ENCODE measurements at places on chromosomes 12 and 14.

DNA sequence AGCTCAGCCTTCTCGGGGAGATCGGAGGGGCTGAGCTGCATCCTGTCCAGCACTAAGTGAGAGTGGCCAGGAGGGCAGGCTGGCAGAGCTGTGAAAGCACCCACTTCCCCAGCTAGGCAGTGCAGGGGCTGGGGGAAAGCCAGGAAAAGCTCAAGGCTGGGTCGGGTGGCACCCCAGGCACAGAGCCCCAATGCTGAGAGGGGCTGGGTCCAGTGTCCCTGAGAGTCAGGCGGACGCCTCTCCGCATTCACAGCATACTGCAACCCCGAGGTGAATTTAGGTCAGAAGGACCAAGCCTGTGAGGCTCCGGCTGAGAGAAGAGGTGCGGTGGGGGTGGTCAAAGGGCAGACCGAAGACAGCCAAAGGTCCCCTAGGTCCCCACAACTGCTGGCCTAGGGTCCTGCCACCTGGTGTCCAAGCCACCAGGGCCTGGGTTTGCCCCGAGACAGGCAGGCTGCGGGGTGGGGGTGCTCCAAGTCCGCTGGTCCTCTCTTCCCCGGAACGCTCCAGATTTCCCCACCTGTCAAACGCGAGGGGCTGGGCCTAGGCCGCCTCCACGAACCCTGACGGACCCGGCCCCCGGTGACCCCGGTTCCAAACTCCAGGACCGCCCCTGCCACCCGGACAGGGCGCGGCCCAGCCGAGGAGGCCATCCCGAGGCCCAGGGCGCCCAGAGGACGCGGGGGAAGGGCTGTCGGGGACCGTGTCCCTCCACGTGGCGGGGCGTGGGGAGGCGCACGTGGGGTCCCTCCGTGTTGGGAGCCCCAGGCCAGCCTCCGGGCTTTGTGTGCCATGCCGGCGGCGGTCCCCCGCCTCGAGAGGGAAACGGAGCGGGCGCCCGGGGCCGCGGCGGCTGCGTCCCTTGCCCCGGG, 527 bp downstream of the CAMKK2 start:
- DNase-seq = no peak

GRCh38 chr12:121872546-121873215, 14.0 kb upstream of the HPD start:
- DNase-seq = no peak

DNA sequence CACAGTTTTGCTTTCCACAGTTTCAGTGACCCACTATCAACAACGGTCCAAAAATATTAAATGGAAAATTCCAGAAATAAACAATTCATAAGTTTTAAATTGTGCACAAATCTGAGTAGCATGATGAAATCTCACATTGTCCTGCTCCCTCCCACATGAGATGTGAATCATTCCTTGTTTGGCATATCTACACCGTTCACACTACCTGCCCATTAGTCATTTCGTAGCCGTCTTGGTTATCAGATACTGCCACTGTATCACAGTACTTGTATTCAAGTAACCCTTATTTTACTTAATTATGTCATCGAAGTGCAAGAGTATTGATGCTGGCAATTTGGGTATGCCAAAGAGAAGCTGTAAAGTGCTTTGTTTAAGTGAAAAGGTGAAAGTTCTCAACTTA, 145.3 kb downstream of the SLC5A8 start:
- no peak for DNase-seq

- DNase-seq = no peak
Observed at GRCh38 chr12:4145990-4146859, 127.3 kb upstream of the CCND2 start.

GRCh38 chr12:99916555-99916954, 68.2 kb downstream of the ANKS1B start:
- DNase-seq = no peak

DNA sequence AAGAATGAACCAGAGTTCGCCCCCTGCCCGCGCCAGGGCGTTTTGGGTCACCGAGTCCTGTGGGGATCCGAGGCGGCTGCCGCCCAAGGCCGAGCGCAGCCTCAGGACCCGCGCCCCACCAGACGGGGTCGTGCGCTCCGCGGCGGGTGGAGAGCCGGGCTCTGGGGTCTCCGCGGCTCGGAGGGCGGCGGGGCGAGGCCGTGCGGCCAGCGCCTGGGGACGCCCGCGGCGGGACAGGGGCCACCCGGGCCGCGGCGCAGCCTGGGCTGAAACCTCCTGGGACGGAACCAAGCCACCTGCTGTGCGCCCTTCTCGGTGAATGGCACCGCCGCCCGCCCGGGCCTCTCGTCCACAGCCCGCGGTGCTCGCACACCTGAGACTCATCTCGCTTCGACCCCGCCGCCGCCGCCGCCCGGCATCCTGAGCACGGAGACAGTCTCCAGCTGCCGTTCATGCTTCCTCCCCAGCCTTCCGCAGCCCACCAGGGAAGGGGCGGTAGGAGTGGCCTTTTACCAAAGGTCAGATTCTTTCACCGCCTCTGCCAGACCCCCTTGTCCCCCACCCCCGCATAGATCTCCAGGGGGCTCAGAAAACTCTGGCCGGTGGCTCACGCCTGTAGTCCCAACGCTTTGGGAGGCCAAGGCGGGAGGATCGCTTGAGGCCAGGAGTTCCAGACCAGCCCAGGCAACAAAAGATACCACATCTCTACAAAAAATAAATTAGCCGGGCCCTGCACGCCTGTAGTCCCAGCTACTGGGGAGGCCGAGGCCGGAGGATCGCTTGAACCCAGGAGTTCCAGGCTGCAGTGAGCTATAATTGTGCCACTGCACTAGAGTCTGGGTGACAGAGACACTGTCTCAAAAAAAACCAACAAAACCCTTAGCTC, 901 bp downstream of the B3GNT4 start:
- DNase-seq = no peak
